ENCODE measurements at places on chromosomes 4 and X.

DNA sequence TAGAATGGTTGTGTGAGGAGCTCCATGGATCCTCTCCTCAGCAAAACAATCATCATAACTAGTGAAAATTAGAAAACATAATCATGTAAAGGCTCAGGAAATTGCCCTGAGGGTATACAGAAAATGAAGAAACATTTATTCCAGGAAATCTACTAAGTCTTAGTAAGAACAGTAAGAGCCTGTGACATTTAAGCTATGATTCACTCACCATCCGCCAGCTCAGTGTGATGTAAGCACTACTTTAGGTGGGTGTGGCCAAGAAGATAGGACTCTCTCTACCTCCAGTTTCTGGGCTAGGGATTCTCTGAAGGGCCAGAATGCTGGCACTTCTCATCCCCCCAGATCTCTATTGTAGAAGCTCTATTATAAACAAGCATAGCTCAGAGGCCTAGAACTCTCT lies 147.5 kb downstream of the DLG3 start:
- DNase-seq: no peak

- no peak for DNase-seq
Observed at GRCh38 chrX:30920271-30920670, 31.2 kb upstream of the TAB3 start.

DNA sequence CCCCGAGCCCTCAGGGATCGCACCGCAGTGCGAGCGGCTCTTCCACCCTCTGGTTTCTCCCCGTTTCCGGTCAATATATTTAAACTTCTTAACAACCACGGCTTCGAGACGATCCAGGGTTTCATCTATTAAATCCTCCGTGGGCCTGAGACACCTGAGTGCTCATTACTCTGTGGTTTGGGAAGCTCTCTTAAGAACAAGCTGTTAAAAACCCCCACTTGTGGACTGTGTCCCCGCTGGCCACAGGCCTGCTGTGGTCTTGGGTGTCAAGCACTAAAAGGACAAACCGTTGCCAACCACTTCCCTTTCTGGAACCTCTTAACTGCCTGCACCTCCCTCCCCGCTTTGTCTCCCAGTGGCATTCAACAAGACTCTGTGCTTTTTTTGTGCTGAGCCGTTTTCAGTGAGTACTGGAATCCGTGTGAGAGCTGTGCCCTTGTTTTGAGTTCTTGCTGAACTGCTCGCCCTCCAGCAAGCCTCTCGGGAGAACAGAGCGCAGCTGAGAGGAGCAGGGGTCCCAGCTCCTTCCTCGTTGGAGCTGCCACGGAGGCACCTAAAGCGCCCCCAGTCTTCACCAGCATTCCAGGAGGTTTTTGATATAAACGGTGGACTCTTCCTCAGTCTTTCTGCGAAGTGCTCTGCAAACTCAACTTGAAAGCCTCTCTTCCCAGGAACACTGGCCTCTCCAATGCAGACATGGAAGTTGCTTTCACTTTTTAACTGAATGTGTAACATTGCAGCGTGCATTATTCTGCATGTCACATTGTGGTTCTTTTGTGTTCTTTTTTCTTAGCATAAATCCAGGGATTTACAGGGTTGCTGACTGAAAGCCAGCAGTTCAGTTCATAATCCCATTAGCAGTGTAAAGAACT lies 691 bp upstream of the IGFBP7 start:
- DNase-seq: no peak

- no peak for DNase-seq
Observed at GRCh38 chr4:37441231-37442061, 196.9 kb downstream of the NWD2 start.

- DNase-seq: no peak
Observed at GRCh38 chr4:111494471-111494870, 650.8 kb upstream of the FAM241A start.

- DNase-seq: no peak
Observed at GRCh38 chrX:17700976-17701375, 36.3 kb upstream of the SCML1 start.

DNA sequence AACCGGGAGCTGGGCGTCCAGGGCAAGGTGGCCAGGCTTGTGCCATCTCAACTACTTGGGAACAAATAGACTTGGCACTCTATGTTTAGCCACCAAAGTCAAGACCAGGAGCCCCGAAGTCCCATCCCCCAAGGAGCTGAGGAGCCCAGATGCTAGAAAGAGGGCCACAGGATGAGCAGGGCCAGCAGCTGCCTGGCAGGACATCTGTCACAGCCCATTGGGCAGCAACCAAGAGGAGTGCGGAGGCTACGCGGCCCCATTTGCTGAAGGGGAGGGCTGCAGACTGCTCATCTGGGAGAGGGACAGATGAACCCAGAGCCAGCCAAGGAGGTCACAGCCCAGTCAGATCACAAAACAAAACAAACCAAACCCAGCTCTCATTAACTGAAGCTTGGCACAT lies 22.9 kb upstream of the SOWAHD start:
- no peak for DNase-seq

GRCh38 chr4:43238008-43238407 lies 345.5 kb downstream of the GRXCR1 start:
- no peak for DNase-seq

DNA sequence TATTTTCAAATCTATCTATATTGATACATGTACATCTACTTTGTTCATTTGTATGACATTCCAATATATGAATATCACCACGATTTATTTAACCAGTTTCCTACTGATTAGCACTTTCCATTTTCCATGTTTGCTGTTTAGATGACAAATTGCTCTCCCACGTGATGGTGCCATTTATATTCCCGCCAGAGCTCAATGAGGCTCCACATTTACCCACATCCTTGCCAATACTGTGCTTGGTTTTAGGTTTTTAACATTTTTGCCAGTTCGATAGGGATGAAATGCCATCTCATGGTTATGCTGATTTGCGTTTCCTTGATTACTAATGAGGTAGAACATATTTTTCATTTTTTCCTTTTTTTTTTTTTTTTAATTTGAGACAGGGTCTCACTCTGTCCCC lies 86.7 kb upstream of the TRIM2 start:
- no peak for DNase-seq

- no peak for DNase-seq
Observed at GRCh38 chr4:38870098-38870808, 2.6 kb downstream of the FAM114A1 start.

DNA sequence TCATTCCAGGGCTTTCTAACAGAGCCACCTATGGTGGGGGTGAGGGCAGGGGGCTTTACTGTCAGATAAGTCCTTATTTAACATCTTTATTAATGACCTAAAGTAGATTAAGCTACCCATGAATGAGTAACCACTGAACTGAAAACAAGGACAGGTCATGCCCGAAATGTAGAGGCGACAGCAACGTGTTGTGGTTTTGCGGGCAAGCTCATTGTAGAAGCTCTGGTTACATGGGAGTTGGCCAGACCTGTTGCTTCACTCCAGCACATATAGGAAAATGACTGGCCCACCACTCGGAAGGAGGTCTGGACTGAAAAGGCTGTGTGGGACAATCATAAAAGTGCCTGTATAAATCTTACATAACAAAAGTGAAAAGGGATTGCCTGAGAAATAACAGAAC lies 109.6 kb upstream of the NDP start:
- no peak for DNase-seq

DNA sequence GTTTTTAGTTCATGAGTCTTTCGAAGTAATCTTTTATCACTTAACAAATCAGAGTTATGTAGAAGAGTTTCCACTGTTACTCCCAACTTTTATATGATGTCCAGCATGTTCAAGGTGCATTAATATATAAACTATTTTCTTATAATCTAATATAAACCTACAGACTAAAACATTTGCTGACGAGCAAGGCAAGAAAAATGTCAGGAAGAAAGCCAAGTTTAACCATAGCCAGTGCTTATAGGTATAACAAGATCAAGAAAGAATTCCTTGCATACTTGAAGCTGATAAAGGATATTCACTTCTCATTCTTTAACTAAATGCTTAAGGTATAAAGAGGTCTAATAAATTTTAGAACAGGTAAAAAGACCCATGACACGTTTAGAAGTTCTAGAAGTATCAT lies 167.7 kb downstream of the NPNT start:
- DNase-seq: no peak

- DNase-seq: no peak
Observed at GRCh38 chrX:115345615-115346014, 56.1 kb downstream of the LUZP4 start.

GRCh38 chr4:6548201-6548881 lies 26.6 kb upstream of the MAN2B2 start:
- DNase-seq: no peak

GRCh38 chrX:45749375-45749774 lies 548.7 kb upstream of the DIPK2B start:
- no peak for DNase-seq

DNA sequence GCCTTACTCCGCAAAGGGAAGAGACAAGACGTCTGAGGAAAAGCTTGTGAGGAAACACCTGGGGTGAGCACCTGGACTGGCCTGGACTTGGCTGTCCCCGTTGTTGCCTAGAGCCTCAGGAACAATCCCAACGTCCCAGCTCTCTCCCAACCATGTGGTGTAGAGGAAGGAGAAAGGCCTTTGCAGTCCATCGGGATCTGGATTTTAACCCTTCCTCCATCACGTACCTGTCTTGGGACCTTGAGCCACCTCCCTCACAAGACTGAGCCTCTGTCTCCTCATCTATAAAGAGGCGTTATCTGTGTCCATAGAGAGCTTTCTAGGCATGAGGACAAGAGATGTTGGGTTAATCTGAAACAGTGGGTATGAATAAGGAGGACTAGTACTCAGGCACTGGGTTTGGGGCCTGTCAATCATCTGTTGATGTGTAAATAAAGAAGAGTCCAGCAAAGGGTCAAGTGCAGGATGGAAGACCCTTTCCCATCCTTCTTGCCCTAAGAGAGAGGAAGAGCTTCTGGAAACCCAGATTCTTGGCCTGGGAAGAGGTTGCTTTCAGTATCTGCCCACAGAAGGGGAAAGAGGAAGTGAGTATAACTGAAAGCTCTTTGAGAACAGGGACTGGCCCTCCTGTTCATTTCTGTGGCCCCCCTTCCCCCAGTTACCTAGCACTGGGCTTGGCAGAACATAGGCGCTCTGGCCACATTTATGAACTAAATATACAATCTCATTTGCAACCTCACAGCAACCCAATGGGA lies 137.1 kb downstream of the PJA1 start:
- DNase-seq: no peak

DNA sequence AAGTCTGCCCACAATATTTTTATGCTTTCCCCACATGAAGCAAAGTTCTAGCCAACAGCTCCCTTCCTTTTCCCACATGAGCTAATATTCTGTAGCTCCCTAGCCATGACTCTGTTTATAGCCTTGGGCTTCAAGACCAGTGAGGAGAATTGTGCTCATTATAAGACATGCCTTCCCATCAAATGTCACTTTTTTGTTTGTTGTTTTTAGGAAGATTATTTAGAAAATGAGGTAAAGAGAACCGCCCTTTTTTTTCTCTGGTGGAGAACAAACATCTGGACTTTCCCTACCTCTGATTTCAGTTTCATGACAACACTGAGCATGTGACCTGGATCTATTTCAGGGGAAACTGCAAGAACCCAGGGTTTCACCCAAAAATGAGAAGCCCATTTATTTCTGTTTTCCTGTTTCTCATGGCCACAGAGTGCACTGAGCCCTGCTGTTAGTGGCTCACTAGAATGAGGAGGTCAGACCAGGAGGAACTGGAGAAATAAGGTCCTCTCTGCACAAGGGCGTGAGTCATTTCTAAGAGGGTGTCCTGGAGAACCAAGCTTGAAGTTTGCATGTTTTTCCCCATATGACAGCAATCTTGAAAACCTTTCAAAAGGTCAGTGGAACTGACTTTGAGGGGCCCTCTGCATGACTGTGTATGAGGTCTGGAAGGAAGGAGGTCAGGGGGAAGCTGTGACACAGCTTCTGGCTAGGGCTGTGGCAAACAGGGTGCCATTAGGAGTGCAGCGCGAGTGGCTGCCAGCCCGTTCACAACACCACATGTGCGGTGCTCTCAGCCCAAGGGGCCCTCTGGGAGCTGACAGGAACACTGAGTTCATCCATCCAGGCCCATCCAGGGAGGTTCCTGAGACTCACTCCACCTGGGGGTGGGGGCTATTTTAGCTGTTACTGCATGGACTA lies 55.2 kb downstream of the CHST7 start:
- no peak for DNase-seq

DNA sequence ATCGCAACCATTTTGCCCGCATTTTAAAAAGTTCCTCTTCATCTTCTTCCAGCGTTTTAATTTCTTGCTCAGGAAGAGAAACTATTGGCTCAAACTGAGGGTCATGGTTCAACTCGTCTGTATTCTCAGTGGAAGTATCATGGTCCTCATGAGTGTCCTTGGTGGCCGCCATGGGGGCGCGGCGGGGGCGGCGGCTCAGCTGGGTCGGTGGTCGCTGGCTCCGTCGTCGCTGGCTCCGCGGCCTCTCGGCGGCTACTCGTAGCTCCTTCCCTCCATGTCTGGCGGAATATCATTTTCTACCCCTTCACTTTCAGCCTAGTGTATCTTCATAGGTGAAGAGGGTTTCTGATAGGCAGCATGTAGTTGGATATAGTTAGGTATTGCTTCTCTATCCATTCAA lies 492.0 kb upstream of the MAGEB18 start:
- no peak for DNase-seq

GRCh38 chrX:15973946-15974345 lies 119.3 kb upstream of the AP1S2 start:
- no peak for DNase-seq

GRCh38 chr4:14110407-14110806 lies 482.9 kb upstream of the BOD1L1 start:
- no peak for DNase-seq

- no peak for DNase-seq
Observed at GRCh38 chr4:74950200-74950599, 17.3 kb downstream of the PARM1 start.

DNA sequence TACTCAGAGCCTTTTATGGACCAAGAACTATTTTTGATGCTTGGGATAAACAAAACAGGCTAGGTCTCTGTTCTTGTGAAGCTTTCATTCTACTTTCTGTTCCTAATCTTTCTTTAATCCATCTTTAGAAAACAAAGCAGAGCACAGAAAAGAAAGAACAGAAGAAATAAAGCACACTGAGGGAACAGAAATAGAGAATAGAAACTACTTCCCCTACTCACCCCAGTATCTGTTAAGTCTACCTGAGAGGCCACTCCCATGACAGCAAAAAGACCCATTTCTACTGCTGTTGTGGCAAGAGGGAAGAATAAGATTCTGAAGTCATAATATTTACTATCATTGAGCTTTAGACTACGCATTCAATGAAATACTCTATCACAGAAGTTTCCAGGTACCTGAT lies 9.2 kb downstream of the RFC1 start:
- DNase-seq: no peak

DNA sequence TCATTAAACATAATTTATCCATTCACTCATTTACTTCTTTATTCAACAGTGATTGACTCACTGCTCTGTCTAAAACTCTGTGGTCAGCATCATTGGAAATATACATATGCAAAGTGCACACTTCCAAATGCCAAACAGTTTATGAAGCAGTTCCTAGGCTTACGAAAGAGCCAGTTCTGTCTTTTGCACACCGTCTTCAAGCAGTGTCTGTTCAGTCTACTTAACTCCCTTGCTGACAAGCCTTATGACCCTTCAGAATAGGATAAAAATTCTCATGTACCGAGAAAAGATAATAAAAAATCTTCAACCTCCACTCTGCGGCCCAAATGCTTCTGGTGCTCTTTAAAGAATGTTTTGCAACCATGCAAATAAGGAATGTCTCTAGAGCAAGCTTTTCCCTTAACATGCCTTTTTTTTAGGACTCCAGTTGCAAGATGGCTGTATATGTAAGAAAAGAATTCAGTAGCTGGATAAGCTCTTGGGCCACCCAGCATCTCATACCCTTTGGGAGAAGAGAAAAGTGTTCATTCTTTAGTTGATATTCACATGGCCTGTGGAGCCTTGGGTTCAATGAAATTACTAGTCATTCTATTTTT lies 1037.0 kb upstream of the SLIT2 start:
- no peak for DNase-seq

- no peak for DNase-seq
Observed at GRCh38 chr4:82951196-82951595, 50.7 kb downstream of the THAP9 start.
